ENCODE measurements at places on chromosomes 1 and 21.

- DNase-seq, result no peak
Measured at GRCh38 chr1:228015276-228016180, 8.7 kb downstream of the WNT3A start.

- DNase-seq, result no peak
Measured at GRCh38 chr1:202228484-202229122, 35.0 kb downstream of the LGR6 start.

DNA sequence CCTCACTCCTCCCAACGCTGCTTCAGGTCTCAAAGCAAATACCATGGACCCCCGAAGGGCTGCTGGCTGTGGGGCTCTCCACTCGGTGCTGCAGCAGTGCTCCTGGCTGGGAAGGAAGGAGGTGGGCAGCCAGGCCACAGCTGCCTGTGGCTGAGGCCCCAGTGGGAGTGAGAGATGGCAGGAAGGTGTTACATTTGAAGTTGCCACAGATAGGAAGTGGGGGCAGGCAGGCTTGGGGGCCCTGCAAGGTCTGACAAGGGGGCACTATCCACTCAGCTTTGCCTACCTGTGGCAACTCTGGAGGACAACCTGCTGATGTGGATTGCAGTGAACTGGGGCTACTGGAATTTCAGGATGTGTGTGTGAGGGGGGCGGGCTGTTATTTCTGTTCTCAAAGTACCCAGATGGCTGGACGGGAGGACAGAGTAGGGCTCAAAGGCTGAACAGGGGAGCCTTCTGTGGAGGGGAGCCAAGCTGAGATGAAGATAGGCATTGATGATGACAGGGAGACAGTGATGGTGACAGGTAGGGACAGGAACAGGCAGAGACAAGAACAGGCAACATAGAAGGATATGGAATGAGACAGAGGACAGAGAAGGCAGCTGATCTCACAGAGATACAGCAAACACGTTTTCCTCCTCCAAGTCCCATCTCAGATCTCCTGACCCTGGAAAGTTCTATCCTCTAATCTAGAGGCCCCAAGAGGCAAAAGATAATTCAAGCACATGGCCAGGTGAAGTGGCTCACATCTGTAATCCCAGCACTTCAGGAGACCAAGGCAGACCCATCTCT, 1.8 kb downstream of the ZNF683 start:
- DNase-seq, result no peak

DNA sequence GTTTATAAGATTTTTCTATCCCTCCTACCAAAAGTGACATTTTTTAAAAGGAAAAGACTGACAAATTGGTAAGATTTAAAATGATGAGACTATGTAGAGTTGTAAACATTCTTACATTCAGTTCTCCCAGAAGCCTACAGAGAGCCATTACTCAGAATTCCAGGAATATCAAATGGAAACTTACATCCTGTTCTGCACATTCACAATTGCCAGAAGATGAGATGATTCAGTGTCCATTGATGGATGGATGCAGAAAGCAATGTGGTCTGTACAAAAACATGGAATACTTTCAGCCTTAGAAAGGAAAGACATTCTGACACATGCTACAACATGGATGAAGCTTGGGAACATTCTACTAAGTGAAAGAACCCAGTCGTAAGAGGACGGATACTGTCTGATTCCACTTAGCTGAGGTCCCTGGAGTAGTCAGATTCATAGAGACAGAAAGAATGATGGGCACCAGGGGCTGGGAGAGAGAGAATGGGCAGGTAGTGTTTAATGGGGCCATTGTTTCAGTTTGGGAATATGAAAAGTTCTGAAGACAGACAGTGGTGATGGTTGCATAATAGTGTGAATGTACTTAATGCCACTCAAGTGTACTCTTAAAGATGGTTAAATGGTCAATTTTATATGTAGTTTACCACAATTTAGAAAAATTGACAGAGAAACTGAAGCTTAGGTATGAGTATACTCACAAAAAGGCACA, 16.6 kb downstream of the MX1 start:
- DNase-seq, result no peak
